A549 (cell line): ENCODE measurements at places on chromosomes 3 and 15. TPM values are rescaled to one million over a fixed set of nuclear protein-coding genes. Genes with fewer than 3 reads are reported as not detected.

The ERICH6 gene
- polyA plus RNA-seq: 0.12 to 0.18 TPM in 2 of 3 replicates, not detected in the other

The PHLDB2 gene
- 50.6 to 59.7 TPM (median 56.5 TPM) in 3 replicates for polyA plus RNA-seq

The RARRES1 gene
- polyA plus RNA-seq: 8.5 to 16.6 TPM (median 10.9 TPM) in 3 replicates

The FBXO40 gene
- polyA plus RNA-seq: not detected in 3 replicates

The TNFSF10 gene
- polyA plus RNA-seq: 0.05 to 0.48 TPM (median 0.46 TPM) in 3 replicates

The TGM4 gene
- polyA plus RNA-seq: not detected in 3 replicates

The A4GNT gene
- polyA plus RNA-seq: not detected in 3 replicates

The AADACL2 gene
- not detected in 3 replicates for polyA plus RNA-seq

The DNAJC19 gene
- polyA plus RNA-seq: 27.7 to 36.0 TPM (median 33.0 TPM) in 3 replicates

The IL17RD gene
- 0.89 to 0.99 TPM (median 0.98 TPM) in 3 replicates for polyA plus RNA-seq

The MAPK6 gene
- polyA plus RNA-seq: 46.5 to 49.1 TPM (median 48.4 TPM) in 3 replicates

The CCR8 gene
- not detected in 3 replicates for polyA plus RNA-seq

The PLA2G4B gene
- polyA plus RNA-seq: 2.2 to 2.7 TPM (median 2.2 TPM) in 3 replicates

The ATP10A gene
- 6.6 to 7.6 TPM (median 6.8 TPM) in 3 replicates for polyA plus RNA-seq

The EPHA6 gene
- polyA plus RNA-seq: 0.05 to 0.22 TPM (median 0.08 TPM) in 3 replicates

The JMJD7 gene
- polyA plus RNA-seq: 3.0 to 3.9 TPM (median 3.4 TPM) in 3 replicates

The SUSD5 gene
- 1.7 to 2.0 TPM (median 2.0 TPM) in 3 replicates for polyA plus RNA-seq

The PSMA4 gene
- polyA plus RNA-seq: 548 to 589 TPM (median 585 TPM) in 3 replicates

The EPB42 gene
- not detected in 3 replicates for polyA plus RNA-seq

The CCR9 gene
- not detected in 3 replicates for polyA plus RNA-seq

The TRAT1 gene
- polyA plus RNA-seq: not detected in 3 replicates

The GOLGA8J gene
- polyA plus RNA-seq: 0.07 to 0.23 TPM in 2 of 3 replicates, not detected in the other

The TNNC1 gene
- polyA plus RNA-seq: 2.6 to 3.3 TPM (median 2.8 TPM) in 3 replicates

The ECE2 gene
- polyA plus RNA-seq: not detected in 3 replicates

The GOLGA6L7 gene
- not detected in 3 replicates for polyA plus RNA-seq

The AMOTL2 gene
- 40.7 to 49.4 TPM (median 41.1 TPM) in 3 replicates for polyA plus RNA-seq

The FSD2 gene
- 0.01 TPM in 1 of 3 replicates, not detected in the others for polyA plus RNA-seq

The TWF2 gene
- polyA plus RNA-seq: 50.5 to 55.4 TPM (median 53.6 TPM) in 3 replicates

The GCNT3 gene
- polyA plus RNA-seq: 61.4 to 69.2 TPM (median 62.7 TPM) in 3 replicates

The CTXND1 gene
- polyA plus RNA-seq: not detected in 3 replicates

The IGF1R gene
- 38.5 to 48.4 TPM (median 42.6 TPM) in 3 replicates for polyA plus RNA-seq

The COX17 gene
- polyA plus RNA-seq: 149 to 157 TPM (median 151 TPM) in 3 replicates

The PPP2R3A gene
- 1.9 to 2.2 TPM (median 2.0 TPM) in 3 replicates for polyA plus RNA-seq

The ZPLD1 gene
- polyA plus RNA-seq: 0.05 TPM in 1 of 3 replicates, not detected in the others

The FOXL2 gene
- 2.7 to 3.6 TPM (median 3.1 TPM) in 3 replicates for polyA plus RNA-seq
